ENCODE measurements at places on chromosomes 7 and 10.

DNA sequence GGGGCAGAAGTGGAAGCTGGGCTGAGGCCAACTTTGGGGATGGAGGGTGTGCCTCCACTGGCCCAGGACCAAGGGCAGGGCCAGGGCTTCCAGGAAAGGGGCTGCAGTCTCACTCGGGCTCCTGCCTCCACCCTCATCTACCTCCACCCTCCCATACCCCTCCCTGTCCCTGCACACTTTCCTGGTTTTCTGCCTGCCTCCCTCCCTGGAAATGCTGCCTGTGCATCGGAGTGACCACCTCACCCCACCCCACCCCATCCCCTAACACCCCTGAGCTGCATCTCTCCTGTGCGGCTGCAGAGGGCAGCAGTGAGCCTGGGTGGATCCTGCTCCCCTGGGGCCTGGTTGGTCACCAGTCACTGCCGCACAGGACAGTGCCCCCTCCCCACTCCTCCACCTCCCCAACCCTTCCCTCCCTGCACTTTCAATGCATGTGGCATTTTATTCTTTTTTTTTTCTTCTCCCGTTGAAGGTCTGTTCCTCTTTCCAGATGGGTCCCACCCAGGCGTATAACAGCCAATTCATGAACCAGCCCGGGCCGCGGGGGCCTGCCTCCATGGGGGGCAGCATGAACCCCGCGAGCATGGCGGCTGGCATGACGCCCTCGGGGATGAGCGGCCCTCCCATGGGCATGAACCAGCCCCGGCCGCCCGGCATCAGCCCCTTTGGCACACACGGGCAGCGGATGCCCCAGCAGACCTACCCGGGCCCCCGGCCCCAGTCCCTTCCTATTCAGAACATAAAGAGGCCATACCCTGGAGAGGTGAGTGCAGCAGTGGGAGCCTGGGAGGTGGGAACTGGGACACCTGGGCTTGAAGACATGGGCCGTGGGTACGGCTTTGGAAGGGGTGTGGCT lies 54.1 kb upstream of the PPIF start:
- peak; percentile 73 for DNase-seq

- no peak for DNase-seq
Measured at GRCh38 chr7:94080551-94080950, 76.4 kb upstream of the BET1 start.

GRCh38 chr10:100520811-100521210 lies 1.1 kb upstream of the SEC31B start:
- DNase-seq, result no peak

GRCh38 chr10:110865186-110865808 lies 6.4 kb upstream of the PDCD4 start:
- DNase-seq, result no peak

- no peak for DNase-seq
Measured at GRCh38 chr7:107056728-107057473, 12.4 kb downstream of the PRKAR2B start.

DNA sequence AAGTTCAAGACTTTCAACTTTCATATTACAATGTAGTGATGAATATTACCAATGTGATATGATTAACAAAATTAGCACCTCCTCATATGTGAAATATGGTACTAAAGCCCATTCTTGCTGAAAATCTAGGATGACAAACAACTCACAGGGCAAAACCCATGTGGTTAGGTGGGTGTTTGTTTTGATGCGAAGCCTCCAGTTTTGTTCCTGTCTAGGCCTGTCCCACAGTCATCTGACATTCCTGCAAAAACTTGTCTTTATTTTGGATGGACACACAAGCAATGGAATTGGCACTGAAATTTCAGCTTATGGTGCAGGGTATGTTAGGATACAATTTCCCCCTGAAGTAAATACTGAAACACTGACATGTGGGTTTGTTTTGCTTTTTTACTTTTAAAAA lies 95.3 kb downstream of the PARD3 start:
- DNase-seq, result no peak

- peak; percentile 56 for DNase-seq
Measured at GRCh38 chr7:50362142-50362541, 57.6 kb downstream of the IKZF1 start.
